CD4-positive, alpha-beta T cell treated with Interleukin-17A for 4 hours (primary cell): ENCODE measurements at places on chromosomes 6 and 20.

DNA sequence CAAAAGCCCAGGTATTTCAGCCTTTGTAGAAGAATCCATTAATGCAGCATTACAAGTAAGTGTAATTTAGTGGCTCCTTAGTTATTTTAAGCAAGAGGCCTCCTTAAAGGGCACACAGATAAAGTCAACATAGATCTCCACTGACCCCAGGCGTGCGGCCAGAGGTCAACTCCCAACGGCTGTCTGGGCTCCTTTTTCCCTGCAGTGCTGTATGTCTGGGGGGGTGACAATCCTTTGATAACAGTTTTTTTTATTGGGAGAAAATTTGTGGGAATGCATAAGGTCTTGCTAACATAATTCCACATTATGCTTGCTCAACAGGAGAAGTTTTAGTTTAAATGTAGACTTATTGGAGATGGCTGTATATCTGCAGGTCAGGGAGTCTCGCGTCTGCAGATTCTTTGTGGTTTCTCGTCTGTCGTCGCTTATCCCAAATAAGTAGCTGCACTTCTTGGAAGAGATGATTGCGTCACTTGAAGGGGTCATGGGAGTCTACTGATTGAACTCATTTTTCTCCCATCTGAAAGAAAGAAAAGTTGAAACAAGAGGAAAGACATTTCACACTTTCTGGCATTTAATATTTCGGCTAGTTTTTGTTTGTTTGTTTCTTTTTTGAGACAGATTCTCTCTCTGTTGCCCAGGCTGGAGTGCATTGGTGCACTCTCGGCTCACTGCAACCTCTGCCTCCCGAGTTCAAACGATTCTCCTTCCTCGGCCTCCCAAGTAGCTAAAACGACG, 151.7 kb upstream of the AKAP12 start:
- no peak for DNase-seq

DNA sequence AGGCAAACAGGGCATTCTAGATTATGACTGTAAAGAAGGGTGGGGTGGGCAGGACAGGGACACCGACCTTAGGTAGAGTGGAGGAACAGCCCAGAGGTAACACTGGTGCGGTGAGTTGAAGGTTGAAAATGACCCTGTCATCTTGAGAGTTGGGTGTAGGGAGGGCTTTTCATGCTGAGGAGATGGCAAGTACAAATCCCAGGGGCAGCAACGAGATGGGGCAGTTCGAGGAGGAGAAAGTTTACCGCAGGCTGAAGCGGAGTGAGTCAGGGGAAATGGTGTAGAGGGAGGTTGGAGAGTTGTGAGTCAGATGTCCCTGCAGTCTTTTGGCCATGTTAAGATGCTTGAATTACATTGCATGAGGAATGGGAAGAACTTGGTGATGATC, 101.1 kb downstream of the HIVEP1 start:
- no peak for DNase-seq

DNA sequence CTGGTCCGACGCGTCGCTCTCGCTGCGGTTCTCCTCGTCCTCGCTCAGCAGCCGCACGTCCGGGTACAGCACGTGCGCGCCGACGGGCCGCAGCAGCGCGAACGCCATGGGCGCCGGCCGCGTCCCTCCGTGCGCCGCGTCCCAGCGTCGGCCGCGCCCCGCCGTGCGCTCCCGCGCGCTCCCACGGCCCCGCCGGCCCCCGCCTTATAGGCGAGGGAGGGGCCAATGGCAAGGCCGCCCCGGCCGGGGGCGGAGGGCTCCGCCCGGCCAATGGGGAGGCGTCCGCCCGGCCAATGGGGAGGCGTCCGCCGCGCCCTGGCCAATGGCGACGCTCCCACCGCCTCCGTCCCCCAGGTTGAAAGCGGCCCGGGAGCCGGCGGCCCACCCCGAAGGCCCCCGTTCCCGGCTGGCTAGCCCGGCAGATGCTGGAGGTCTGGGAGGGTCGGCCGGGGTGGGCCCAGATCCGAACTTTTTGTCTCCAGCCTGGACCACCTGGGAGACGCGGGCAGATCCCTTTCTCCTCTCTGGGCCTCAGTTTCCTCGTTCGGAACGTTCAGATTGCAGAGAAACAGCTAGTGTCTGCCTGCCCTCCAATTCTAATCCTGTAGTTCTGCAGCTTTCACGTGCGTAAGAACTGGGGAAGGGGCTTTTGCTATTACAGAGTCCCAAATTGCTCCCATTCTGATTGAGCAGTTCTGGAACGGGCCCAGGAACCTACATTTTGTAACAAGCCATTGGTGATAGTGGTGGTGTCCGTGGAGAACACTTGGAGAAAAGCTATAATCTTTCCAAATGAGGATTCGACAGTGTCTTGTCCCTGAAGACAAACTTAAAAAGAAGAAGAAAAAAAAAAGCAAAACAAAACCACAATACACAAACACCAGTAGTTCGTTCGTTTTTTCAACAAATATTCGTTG, at the start of gene TCF15:
Gene TCF15 (minus strand): TSS at position 180 of the 917 bp plus-strand sequence. CDS start 72 bp downstream, at position 108.
- no peak for DNase-seq

- no peak for DNase-seq
These were observed 38.0 kb downstream of the BMP6 start for GRCh38 chr6:7763881-7764280.

- no peak for DNase-seq
These were observed 179.0 kb upstream of the MMS22L start for GRCh38 chr6:97462031-97462430.

DNA sequence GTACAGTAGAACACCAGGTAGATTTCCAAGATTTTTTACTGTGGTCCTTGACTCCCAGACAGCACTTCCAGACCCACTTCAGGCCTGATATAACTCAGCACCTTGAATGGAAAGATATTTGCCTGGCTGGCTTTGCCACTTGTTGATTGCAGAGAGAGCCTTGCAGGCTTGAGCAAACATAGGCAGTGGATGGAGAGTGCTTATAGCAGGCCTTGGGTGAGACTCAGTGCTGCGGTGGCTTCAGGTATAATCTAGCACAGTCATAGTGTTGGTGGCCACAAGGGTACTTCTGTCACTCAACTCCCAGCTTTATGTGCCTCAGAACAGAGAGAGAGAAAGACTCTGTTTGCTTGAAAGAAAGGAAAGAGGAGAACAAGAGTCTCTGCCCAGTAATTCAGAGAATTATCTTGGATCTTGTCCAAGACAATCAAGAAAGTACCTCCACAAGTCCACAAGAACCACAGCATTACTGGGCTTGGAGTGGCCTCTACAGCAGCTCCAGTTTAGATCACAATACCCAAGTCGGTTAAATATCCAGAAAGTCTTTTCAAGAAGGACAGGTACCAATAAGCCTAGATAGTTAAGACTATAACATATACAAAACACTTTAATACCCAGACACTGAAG, 70.5 kb upstream of the FKBP1C start:
- DNase-seq, result no peak

GRCh38 chr6:37172912-37173492, 3.0 kb downstream of the PIM1 start:
- no peak for DNase-seq

DNA sequence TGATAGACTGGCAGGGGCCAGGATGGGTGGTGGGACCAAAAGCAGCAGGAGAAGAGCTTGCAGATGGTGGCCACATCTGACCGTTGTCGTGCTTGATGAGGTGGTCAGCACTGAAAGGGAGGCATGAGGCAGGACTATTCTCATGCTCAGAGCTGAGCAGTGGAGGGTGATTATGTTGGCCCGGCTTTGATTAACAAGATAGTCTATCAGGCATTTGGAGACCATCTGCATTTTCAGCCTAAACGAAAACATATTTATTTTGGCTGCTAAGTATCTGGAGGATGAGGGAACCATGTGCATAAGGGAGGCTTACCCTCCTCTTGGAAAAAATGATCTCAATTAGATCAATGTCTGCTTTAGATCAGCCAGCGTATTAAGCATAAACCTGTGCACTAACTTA, 141.6 kb upstream of the KCNK16 start:
- DNase-seq, result no peak

GRCh38 chr6:109374326-109374892, 7.9 kb downstream of the CD164 start:
- DNase-seq, result no peak

- no peak for DNase-seq
These were observed 106.5 kb downstream of the DCDC2 start for GRCh38 chr6:24251339-24251738.

DNA sequence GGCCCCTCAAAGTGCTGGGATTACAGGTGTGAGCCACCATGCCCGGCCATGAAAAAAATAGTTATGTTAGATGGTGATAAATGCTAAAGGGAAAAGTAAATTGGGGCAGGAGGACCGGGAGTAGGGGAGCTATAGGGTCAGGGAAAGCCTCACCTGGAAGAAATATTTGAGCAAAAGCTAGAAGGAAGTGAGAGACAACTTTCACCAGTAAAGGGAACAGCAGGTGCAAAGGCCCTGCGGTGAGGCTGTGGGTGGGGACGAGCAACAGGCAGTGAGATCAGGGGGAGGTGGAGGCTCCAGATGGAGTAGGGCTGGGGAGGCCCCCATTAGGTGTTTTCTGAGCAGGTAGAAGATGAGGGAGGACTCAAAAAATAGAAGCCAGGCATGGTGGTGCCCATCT, 16.0 kb downstream of the BCAS4 start:
- no peak for DNase-seq

DNA sequence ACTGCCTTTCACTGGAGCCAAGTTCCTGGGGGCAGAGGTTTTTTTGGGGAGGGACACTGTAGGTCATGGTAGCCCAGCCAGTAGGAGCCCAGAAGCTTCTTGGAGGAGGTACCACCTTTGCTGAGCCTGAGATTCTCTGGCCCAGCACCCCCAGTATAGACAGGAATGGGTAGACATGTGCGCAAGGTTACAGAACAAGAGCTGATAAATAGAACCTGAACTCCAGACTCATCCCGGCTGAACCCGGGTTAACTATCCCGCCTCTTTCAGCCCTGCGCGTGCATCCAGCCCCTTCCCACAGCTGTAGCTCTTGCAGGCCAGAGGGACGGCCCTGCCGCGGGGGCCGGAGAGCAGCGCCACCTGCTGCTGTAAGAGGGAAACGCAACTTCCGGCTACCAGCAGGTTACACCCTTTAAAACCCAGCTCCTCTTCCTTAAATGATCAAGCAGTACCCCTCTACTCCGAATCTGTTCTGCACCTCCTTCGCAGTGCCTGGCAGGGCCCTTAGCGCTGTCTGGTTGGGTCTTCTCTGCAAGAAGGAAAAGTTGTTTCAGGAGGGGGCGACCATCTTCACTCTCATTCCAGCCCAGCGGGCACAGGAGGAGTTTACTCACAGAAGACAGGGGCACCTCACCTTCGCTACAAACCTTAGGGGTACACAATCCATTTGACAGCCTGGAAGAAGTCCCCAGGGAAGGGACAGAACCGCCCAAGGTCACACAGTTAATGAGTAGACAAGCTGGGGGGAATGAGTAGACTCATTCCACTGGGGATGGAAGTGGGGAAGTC, 7.5 kb downstream of the SRXN1 start:
- DNase-seq, result peak; percentile 70

DNA sequence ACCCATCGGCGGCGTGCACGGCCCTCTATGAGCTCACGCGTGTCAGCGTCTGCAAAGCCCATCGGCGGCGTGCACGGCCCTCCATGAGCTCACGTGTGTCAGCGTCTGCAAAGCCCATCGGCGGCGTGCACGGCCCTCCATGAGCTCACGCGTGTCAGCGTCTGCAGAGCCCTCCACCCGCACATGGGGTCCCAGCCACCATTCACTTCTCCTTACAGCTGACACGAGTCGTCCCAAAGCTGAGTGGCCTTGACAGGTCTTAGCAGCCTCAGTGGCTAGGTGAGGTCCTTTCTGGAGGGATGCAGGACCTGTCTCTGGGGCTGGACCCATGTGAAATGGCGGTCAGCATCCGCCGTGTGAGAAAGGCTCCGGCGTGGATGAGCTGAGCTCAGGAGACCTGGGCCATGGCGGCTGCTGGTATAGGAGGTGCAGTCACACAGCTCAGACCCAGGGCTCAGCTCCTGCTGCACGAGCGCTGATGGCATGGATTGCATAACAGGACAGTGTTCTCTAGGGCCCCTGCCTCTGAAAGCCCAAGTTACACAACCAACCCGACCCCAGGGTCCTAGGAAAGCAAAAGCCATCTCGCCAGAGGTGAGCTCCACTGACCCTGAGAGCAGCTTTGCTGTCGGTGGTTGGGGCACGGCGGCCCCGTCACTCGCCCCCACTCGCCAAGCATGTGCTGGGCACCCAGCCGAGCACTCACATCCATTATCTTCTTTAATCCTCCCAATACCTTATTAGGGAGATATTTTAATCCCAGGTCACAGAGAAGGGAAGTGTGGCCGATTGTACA, 38.9 kb downstream of the DLL1 start:
- DNase-seq, result no peak

- DNase-seq, result peak; percentile 14
These were observed 931 bp upstream of the MTCL3 start for GRCh38 chr6:127520066-127520465.

DNA sequence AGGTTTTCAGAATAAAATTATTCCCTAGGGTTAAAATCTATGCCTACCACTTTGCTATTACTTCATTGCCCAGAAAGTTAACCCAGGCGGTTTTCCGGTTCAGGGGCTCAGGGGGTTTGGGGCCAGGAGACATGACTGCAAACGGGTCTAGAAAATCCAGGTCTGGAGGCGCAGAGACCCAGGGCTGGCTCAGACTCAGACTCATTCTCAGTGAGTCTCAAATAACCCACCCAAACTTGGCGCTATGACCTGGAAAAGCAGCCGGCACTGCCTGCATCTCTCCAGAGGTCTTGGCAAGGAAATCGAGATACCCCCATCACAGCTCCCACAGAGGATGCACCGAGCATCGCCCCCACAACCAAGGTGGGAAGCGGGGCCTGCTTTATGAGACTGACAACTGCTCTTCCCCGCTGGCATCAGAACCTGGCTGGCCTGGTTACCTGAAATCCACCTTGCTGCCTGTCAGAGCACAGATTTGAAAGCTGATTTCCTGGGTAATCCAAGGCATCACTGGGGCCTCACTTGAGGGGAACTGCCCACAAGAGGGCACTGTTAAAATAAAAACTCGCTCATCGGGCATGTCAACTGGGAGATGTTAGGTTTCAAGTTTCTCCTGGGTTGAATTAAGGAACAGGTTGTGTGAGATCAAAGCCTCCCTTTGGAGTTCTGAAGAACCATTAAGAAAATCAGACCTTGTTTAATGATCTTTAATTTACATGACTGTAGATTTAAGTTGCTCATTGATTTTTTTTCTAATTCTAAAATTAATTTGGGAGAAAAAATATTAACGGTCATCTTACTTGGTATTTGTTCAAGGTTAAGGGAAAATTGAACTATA, 55.1 kb downstream of the KIF16B start:
- peak; percentile 19 for DNase-seq

GRCh38 chr20:7387638-7388193, 552.5 kb downstream of the HAO1 start:
- no peak for DNase-seq

DNA sequence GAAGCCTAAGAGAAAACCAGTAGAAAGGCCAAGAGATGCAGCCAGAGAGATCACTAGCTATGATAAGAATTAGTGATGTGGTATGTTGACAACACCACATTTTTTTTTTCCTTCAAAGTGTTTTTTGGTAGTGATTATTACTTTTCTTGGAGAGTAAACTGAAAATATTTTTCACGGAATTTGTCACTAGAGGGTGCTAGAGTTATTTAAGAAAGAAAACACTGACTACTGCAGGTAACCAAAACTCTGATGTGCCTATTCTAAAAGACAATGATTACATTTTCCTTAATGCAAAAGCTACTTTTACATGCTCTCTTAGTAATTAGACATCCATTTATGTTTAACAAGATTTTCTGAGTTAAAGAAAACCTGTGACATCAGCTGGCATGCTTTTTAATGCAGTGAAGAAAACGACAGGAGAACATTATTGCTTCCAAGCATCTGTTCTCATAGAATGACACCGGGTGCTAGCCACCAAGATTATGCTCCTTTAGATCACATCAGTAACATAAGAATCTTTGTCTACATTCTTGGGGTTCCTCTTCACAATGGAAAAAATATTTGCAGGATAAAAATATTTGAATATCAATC, 28.8 kb downstream of the RWDD2A start:
- DNase-seq, result no peak
